Aorta (tissue), 5 donors: ENCODE measurements at places on chromosomes 12 and 14.
A peak's percentile ranks its signal among the peaks of the same experiment; 100 is the strongest.

DNA sequence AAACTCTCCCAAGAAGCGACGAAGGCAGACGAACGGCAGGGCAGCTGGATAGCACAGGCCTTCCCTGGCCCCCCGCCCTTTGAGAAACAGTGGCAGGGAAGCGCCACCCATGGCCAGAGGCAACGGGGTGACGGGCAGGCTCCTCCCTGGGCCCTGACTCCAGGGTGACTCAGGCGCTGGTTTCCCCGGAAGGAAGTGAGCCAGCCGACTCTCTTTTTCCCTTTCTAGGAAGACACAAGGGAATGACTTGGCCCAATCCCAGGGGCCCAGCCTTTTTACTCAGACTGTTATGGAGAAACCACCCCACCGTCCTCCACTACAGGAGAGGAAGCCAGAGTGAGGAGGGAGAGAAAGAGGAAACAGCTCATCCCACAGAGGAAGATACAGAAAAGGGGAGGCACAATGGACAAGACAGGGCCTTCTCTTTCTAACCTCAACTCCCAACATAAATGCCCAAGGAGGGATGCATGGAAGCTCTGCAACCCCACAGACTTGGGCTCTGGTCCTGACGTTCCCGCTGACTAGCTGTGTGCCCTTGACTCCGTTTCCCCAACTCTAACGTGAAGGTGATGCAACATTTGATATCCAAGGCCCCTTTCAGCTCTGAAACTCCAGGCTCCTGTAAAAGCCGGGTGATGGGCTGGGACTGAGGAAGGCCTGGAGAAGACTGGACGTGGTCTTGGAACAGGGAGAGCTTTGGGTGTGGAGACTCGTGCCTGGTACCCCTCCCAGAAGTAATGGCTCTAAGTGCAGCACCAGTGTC is 27.9 kb downstream of the ACTN1 start:
- peak; percentile 95 for DNase-seq

DNA sequence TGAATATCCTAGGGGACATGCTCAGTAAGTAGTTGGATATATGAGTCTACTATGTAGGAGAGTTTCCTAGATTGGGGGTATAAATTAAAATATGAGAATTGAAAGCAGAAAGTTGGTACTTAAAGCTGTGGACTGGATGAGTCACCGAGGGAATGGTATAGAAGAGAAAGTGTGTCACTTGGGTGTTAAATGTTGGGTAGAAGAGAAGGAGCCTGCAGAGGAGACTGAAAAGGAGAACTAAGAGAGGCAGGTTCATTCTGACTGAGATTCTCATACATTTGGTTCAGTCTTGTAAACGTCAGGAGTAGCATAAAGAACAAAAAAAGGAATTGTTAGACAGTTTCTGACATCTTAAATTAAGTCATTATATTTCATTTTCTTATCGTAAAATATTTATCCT is 19.9 kb downstream of the LRRC9 start:
- DNase-seq, result no peak

DNA sequence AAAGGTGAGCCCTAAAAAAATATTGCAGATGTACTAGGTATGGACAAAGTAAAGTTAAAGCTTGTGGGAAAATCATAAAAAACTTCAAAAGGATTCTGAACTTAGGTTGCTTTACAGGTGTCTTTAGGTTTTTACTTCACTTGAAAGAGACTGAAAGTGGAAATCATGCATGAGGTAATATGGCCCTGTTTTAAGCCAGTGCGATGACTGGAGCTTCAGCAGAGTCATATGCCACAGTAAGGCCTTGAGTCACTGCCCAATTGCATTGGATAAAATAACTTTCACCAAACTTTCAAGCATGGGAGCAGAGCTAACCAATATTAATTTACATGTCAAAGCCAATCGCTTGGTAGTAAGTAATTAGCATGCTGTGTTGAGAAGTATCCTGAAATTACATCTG is 63.9 kb upstream of the TMEM260 start:
- no peak for DNase-seq

- DNase-seq, result no peak
Observed at GRCh38 chr14:96108061-96108795, 69.1 kb downstream of the C14orf132 start.

- DNase-seq, result no peak
Observed at GRCh38 chr14:104054222-104054905, 31.1 kb upstream of the ASPG start.

DNA sequence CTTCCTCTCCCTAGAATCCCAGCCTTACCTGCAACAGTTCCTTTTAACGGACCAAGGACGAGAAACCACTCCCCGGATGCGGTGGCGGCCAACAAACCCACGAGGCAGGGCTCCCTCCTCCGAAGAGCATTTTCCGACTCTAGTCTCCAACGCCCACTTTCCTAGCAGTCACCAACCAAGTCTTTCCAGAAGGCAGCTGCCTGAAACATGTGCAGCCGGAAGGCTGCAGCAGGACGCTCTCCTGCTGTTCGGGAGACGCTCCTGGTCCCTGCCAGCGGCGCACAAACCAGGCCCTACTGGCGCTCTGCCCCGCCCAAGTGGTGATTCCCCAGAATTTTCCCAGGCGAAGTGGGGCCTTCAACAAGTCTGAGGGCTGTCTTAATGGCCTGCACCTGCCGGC is 21.1 kb upstream of the ADAM20 start:
- no peak for DNase-seq

DNA sequence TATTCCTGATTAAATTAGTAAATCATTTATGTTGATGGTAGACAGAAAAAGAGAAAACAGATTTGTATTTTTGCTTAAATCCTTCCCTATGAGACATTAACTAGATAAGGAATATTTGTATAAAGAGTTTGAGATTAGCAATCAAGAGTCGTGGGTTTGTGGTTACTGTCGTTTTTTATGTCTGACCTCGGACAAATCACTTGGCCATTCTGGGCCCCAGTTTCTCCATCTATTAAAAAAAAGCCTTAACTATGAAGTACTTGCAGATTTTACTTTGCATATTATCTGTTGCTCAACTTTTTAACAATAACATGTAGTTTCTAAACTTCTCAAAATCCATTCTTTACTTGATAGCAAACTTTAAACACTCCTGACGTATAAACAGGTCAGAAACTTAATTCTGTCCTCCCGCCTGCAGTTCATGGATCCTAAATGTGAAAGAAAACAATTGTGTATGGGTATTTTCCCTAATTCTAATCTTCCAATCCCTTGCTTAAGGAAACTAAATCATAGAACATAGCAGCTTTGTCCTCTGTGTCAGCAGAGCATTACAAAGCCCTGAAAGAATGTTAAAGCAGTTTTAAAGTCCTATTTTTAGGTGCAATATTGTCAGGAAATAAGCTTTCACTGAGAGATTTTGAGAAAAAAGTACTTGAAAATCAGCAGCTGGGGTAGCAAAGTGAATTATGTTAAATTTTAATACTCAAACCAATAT is 118.2 kb downstream of the GPR135 start:
- no peak for DNase-seq

- no peak for DNase-seq
Observed at GRCh38 chr14:37171678-37172023, 755 bp downstream of the SLC25A21 start.

DNA sequence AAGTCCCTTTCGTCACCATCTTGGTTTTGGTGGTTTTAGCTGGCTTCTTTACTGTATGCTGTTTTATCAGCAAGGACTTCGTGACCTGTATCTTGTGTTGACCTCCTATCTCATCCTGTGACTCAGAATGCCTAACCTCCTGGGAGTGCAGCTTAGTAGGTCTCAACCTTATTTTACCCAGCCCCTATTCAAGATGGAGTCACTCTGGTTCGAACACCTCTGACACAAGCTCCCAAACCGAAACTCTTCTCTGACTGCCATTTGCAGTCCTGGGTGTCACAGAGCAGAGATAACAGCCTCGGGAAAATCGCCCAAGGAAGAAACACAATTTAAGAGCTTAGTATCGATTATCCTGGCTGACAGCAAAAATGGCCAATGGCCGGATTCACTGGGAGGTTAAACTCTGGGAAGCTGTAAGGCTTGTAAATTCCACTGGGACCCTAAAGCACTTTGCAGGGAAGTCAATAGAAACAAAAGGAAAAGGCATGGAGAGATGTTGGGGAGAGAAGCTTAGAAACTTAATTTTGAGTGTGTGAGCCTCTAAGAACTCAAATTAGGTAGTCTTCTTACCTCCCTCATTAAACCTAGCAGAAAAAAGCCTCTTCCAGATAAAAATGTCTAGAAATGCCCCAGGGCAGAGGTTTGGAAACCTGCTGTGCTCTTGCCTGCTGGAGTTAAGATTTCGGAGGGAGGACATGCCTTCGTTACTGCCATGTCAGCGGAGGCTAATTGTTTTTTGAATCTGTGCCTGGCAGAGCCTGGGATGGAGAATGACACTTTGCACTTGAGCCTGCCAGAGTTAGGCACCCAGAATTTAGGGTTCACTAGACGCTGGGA is 56.5 kb upstream of the RPH3A start:
- DNase-seq, result no peak

DNA sequence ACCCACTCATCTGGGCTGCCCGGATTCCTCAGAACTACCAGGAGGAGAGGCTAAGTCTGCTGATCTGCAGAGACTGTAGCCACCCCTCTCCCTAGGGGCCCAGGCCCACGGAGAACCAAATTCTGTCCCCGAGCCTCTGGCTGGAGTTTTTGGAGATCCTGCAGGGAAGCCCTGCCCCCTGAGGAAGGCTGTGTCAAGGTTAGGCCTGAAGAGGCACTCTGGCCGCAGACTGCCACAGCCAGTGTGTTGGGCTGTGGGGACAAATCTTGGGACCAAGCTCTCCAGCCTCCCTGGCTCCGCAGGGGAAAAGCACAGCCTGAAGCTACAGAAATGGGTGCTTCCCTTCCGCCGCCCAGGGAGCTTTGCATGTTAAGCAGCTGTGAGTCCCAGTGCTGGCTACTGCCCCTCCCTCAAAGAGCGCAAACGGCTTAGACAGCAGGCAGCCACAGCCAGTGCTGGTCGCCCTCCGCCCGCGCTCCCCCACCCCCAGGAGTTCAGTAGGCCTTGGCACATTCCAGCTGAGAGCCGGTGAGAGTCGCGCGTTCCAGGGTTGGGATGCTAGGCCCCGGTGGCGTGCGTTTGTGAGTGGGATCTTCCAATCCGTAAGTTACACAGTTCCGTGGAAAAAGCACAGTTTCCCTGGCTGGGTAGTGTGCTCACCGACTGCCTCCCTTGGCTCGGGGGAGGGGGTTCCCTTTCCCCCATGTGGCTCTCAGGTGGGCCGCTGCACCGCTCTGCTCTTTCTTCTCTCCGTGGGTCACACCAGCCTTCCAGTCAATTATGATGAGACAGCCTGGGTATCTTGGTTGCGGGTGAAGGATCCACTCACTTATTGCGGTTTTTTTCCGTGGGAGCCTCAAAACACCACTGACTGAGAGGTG is 13.2 kb downstream of the CLEC4E start:
- no peak for DNase-seq

DNA sequence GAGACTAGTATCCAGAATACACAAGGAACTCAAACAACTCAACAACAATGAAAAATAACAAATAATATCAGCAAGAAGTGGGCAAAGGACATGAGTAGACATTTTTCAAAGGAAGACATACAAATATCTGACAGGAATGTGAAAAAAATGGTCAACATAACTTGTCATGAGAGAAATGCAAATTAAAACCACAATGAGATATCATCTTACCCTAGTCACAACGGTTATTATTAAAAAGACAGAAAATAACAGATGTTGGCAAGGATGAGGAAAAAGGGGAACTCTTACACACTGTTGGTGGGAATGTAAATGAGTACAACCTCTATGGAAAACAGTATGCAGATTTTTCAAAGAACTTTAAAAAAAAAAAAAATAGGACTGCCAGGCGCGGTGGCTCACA is 20.4 kb downstream of the VWF start:
- no peak for DNase-seq

DNA sequence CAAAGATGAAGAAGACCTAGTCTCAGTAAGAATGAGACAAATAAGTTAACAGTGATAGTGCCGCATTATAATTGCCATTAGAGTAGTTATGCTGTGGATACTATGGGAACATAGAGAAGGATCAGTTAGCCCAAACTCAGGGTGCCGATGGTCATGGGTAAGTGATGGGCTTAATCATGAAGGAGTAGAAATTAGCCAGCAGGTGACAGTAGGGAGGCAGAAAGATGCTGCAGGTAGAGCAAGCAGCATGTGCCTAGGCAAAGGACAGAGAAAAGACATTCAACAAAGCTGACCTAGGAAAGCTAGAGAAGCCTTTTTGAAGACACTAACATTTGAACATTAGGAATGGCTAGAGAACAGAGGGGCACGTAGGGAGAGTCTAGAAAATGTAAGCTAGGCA is 30.6 kb upstream of the PTPRQ start:
- DNase-seq, result no peak

DNA sequence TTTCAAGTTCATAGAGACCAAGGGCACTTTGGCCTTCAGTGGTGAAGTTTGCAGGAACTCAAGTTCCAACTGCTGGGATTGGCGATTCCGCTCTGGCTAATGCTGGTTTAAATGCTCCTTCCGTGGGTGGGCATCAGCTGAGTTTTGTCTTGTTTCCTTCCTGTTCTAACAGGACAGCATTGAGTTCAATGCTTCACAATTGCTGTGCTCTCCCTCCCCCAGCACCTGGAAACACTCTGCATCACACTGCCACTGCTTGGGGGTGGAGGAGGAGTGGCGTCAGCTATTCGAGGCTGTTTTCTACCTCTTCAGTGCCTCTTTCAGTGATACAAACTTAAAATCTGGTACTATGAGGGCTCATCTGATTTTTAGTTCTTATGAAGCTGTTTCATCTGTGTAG is 634.9 kb downstream of the FSCB start:
- DNase-seq, result no peak

- DNase-seq, result no peak
Observed at GRCh38 chr14:102574281-102575159, 17.9 kb upstream of the RCOR1 start.

- no peak for DNase-seq
Observed at GRCh38 chr12:48366131-48366530, 15.4 kb upstream of the ZNF641 start.

DNA sequence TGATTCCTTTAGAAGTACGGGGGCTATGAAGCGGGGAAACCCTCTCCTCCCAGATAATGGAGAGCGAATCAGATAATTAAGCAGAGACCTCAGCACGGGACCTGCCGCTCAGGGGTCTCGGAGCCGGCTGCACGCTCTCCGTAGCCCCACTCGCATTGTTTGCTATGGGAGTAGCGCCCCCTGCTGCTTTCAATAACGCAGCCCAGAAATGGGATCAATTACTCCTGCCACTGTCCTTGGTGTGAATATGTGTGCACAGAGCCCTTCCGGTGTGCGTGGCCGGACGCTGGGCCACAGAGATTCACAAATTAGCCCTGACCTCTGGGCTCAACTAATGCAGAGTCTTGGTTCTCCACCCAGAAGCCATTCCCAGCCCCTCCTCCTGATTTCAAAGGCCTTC is 76.4 kb upstream of the TMEM132C start:
- no peak for DNase-seq

- DNase-seq, result no peak
Observed at GRCh38 chr12:101493556-101493955, 18.4 kb downstream of the SPIC start.

DNA sequence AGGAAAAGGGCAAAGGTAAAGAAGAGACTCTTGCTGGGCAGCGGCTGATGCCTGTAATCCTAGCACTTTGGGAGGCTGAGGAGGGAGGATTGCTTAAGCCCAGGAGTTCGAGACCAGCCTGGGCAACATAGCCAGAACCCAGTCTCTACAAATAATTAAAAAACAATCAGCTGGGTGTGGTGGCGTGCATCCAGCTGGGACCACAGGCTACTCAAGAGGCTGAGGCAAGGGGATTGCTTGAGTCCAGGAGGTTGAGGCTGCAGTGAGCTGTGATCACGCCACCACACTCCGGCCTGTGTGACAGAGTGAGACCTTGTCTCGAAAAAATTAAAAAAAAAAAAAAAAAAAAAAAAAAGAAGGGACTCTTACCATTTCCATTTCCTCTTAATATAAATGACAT is 100.4 kb upstream of the USP44 start:
- no peak for DNase-seq

- DNase-seq, result no peak
Observed at GRCh38 chr12:100289038-100289437, 22.1 kb downstream of the SCYL2 start.

GRCh38 chr12:31021809-31022494 is 51.7 kb upstream of the DDX11 start:
- DNase-seq, result no peak
